AG09319 (cell line): ENCODE measurements at places on chromosomes 1 and 21.

GRCh38 chr1:36463463-36463802 is 751 bp downstream of the MRPS15 start:
- DNase-seq: no peak

DNA sequence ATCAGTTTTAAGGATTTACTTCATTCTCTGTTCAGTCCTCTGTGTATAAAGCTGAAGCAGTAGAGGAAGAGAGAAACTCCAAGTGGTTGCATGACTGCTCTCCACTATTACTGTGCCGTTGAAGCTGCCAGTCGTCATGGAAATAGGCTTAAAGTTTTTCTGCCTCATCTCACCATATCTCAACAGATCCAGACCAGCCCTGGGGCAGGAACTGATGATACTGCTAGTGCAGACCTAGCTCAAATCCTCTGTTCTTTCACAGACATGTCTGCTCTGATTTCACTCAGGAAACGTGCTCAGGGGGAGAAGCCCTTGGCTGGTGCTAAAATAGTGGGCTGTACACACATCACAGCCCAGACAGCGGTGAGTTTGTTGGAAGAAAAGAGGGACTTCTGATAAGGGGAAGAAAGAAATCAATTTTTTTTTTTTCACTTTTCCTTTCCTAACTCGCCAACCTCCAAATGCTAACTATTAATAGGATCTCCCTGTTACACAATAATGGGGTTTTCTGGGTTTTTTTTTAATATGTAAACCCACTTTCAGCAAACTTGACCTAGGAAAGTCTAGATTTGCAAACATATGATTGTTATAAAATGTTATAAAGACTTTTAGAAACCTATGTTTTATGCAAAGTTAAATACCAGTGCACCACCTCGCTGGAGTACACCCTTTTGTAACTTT is 22.2 kb upstream of the STRIP1 start:
- no peak for DNase-seq

DNA sequence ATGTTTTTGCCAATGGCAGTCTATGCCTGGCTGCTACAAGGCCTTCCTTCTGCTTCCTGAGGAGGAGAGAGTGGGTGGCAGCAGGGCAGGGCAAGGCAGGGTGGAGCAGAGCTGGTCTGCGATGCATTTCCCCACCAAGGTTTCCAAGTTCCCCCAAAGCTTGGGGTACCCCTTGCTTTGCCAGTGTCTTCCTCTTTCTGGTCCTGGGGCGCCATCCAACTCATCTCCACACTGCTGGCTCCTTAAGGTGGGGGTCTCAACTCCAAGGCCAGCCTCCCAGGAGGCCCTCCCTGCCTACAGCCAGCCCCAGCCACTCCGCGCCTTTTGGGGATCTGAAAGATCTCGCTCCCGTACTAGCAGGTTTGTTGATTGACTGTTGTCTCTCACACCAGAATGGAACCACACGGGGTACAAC is 3.9 kb upstream of the SKI start:
- no peak for DNase-seq

- no peak for DNase-seq
Observed at GRCh38 chr1:207922554-207922953, 11.6 kb upstream of the CD34 start.

DNA sequence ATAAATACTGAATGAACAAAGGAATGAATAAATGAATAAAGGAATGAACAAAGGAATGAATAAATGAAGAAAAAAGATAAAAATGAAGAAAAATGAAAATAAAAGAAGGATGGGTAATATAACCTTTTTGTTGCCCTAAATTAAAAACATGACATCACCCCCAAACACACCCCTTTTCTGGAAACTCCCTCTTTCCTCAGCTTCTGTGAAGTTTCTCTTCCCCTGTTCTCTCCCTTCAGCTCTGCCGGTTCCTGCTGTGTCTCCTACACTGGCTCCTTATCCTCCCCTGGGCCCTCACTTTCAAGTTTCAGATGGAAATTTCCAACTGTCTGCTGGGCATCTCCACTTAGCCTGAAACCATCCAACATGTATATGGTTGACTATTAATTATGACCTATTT is 37.9 kb downstream of the RAB3B start:
- DNase-seq: no peak

DNA sequence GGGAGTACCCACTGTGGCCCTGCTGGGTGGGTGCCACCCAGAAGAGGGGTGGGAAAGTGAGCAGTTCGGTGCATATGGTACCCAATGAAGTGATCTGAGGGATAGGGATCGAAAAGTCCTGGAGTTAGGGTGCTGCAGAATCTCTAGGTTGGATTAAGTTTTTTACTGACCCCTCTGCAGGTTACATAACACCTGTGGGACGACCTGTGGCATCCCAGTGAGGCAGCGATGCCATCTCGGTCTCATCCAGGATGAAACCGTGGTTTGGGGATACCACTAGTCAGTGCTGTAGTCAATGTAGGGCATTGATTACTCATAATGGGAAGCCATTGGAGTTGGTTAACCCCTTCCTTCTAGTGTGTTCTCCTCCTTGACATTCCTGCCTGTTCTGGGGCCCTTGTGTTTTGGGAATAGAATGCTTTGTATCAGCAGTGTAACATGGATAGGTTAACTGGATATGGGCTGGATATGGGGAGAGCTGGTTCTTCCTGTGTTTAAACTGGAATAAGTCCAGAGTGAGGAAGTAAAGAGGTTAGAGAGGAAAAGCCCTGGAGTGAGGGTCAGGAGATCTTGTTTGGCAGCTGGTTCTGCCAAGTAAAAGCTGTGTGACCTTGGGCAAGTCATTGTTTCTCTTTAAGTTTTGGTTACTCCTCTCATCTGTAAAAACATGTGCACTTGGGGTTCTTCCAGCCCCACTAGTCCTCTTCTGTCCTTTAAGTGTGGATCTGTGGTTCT is 42.8 kb upstream of the ATF3 start:
- no peak for DNase-seq

DNA sequence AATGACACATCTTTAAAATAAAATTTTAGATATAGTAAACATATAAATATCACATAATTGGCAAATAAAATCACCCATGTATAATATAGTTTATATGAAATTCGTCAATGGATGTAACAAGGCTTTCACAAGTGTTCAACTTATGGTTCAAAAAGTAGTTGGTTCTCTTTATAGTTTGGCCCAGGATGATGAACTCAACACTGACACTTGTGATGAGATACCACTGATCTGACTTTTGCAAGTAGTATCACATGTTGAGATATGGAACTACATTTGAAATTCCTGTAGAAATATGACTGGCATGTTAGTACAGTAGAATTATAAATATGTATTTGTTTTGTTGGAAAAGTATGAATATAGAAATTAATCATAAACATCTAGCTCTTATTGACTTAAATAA is 1.8 kb downstream of the TNNI3K start:
- DNase-seq: no peak

GRCh38 chr21:27498025-27498424 is 531.1 kb upstream of the ADAMTS5 start:
- no peak for DNase-seq

DNA sequence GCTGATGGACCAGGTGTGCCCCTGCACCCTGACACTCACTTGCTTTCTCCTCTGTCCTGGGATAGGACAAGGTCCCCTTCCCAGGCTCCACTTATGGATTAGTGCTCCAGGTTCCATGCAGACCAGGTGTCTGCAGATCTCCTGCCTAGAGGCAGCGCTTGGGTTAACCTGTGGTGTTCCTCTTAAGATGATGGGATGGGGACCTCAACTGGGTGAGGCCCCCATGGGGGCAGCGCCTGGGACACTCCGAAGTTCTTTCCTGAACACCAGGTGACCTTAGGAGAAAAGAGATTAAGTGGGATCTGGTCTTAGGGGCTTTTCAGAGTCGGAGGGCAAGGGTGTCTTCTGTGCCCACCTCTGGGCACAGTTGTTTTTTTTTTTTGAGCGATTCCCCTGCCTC is 21.2 kb downstream of the TNNT2 start:
- DNase-seq: no peak

- DNase-seq: peak; percentile 92
Observed at GRCh38 chr1:234907940-234908405, 220.7 kb downstream of the TOMM20 start.

DNA sequence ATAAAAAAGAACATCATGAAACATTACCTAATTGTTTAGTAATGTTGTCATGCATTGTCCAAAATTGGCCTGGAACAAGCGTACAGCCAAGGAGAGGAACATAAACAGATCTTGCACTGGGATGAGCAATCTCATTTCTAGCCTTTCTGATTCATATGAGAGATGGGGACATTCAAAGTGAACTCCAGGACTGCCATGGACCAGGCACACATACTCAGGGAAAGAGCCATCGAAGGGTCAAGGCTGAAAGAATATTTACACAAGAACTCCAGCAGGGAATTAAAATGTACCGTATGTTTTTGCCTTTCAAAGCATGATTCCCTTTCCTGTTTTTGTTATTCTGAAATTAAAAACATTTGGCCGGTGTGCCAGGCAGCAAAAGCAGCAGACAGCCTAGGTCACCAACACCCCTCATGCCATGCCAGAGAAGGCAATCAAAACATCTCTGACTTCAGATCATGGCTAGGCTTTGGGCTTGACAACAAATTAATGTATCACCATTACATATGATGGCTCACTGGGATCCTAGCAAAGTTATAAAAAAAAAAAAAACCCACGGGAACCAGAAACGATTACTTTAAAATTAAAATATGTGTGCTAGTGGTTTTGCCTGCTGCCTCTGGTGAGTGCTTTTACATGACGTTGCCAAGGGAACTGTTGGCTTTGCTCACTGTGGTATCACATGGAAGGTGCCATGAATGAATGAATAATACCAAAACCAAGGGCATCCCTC is 159.8 kb downstream of the TGFBR3 start:
- DNase-seq: peak; percentile 86

GRCh38 chr1:155607708-155608107 is 2.3 kb upstream of the MSTO1 start:
- DNase-seq: no peak

GRCh38 chr1:201307231-201307630 is 23.9 kb downstream of the PKP1 start:
- DNase-seq: no peak

- DNase-seq: no peak
Observed at GRCh38 chr1:111104981-111105380, 34.9 kb downstream of the DRAM2 start.

GRCh38 chr1:116458695-116459094 is 85.7 kb downstream of the ATP1A1 start:
- no peak for DNase-seq

DNA sequence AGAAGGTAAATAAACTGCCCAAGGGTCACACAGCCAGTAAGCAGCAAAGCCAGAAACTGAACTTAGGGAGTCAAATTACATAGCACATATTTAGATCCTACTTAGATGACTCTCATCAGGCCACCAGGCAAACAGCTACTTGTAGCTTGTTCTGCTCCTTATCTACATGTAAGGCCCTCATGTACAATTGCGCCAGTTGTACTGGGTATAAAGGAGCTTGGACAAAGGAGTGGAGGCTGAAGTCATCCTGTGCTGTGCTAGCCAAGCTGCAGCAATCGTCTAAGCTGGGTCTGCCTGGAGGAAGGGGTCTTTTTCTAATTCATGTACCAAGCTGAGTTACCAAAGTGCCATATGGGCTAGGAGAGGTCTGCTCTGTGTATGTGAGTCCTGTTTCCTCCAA is 12.8 kb downstream of the ETNK2 start:
- no peak for DNase-seq

DNA sequence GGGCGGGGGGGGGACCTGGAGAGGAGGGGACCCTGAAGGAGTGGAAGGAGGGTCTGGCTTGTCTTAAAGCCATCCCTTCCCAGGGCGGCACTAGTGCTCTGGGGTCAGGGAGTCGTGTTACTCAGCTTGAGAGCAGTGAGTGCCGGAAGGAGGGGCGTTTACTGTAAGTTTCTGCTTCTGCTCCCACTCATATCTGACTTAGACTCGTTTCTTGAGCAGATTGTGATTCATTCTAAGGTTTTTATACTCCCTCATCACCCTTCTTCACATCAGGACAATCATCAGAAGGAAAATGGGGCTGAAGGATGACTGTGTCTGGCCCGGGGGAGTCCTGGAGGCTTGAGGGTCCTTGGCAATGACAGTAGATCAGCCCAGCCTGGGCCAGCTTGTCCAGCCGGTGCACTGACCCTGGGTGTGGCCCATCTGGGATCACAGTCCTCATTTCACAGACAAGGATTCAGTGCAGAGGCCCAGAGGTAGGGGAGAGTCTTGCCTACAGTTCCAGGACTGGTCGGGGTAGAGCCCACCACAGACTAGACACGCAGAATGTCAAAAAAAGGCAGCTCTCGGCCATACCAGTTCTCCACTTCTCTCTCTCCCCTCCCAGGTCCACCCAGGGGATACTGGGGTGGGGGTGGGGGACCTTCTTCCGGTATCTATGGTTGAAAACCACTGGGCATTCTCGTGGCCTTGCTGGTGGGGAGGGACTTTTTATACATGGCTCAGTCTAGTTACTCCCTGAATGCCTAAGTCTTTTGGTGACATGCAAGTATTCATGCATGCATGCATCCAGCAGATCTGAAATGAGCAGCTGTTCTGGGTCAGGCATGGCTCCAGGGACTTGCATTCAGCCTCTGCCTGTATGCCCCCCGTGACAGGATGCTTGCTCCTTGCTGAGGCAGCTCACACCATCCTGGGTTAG is 5.1 kb downstream of the TNFRSF8 start:
- DNase-seq: peak; percentile 7

- DNase-seq: no peak
Observed at GRCh38 chr1:186806477-186806876, 22.3 kb upstream of the PLA2G4A start.

GRCh38 chr21:25717491-25718147 is 17.1 kb downstream of the ATP5PF start:
- DNase-seq: no peak

GRCh38 chr1:180173952-180174351 is 19.3 kb downstream of the QSOX1 start:
- no peak for DNase-seq

- no peak for DNase-seq
Observed at GRCh38 chr1:27521861-27522431, 32.0 kb upstream of the WASF2 start.

- no peak for DNase-seq
Observed at GRCh38 chr1:199292896-199293295, 654.1 kb downstream of the PTPRC start.

- no peak for DNase-seq
Observed at GRCh38 chr1:212162635-212163034, 122.6 kb upstream of the PPP2R5A start.

- DNase-seq: peak; percentile 15
Observed at GRCh38 chr1:100868364-100868995, 26.2 kb downstream of the EXTL2 start.

GRCh38 chr1:204468206-204468605 is 26.4 kb downstream of the PIK3C2B start:
- no peak for DNase-seq

DNA sequence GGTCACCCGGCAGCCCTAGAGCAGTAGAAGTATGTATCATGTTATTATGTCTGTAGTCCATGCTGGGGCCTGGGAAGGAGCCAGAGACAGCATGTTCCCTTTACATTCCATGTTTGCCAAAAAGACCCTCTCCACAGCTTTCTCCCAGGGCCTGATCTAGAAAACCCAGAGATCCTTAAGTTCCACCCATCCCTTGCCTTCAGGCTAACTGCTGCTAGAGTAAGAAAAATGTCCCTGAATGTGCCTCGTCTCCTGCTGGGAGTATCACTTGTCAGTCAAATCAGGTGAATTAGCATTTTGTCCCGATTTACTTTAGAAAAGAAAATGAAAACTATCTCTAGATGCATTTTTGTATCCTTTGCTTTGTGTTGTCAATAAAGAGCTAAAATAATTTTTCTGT is 13.3 kb upstream of the MRPS14 start:
- DNase-seq: no peak
